Activated CD4-positive, alpha-beta T cell treated with anti-CD3 and anti-CD28 coated beads, Interleukin-2, amount 50 U/mL, for 16 hours (primary cell): ENCODE measurements at places on chromosomes 7 and 10.
A peak's percentile ranks its signal among the peaks of the same experiment; 100 is the strongest.

DNA sequence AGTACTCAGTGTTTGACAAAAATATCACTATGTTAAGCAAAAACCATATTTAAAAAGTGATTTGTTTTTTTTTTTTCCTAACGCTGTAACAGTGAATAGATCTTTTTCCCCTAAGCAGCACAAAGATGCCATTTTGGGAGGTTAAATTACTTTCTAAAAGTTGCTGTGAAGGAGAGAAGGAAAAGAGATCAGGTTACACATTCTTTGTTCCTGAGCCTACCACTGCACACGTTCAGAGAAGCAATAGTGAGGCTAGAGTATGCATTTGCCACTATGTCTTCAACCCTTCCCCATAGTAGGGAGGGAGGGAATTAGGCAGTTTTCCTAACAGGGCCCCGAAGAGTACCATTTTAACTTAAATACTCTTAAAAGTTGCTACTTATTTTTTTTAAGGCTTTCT lies 38.9 kb downstream of the BMPR1A start:
- DNase-seq = no peak

DNA sequence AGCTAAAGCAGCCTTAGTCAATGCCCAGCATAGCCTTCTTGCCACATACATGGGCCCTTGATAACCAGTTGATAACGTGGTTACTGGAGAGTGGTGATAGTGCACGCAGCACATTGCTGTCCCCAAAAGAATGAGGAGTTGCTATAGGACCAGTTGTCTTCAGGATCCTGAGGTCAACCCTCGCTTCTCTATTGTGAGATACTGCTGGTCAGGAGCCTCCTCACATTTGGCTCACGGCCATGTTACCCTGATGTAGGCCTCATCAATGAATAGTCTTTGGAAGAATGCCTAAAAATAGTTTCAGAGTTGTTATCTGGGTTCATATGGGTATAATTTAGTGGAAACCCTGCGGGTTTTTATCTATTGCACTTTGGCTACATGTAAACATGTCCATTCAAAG lies 230.7 kb downstream of the VTI1A start:
- DNase-seq = no peak

DNA sequence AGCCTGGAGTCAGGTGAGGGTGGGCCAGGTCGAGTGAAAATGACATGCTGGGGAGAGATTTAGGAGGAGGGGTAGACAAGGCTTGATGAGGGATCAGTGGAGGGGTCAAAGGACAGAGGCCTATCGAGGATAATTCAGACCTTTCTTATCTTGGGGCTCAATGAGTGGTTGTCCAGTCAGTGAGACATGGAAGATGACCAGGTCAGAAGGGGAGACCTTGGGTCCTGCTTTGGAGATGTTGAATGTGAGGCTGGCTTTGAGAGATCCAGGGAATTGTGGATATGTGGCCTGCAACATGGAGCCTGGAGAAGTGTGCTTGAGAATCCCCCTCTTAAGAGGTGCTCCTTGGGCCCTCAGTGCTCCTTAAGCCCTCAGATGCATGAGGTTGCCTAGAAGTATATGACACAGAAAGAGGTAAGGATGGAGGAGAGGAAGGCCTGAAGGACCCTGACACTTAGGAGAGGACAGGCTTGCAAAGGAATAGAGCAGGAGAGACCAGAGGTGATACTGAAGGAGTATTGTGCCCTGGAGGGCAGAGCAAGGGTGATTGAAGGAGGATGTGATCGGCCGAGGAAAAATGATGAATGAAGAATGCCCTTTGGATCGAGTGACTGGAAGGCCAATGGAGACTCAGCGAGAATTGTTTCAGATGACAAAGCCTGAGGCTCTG lies 129.8 kb upstream of the GPR26 start:
- no peak for DNase-seq

GRCh38 chr7:76260171-76260703 lies 42.2 kb upstream of the HSPB1 start:
- peak; percentile 42 for DNase-seq

GRCh38 chr7:29146888-29147609 lies 712 bp upstream of the CPVL start:
- DNase-seq = no peak

GRCh38 chr10:87640043-87640442 lies 19.6 kb upstream of the PAPSS2 start:
- no peak for DNase-seq

DNA sequence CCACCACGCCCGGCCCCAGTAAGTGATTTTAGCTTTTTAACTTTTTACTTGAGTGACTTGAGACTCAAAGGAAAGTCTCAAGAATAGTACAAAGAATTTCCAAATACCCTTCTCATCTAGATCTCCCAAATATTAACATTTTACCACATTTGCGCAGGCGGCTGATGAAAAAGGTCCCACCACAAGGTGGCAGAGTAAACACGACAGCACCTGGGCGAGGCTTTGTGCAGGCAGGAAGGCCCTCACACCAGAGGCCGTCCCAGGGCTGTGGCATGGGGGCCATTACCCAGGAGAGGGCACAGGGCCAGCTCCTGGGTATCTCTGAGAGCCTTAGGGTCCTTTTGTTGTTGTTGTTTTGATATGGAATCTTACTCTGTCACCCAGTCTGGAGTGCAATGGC lies 50.0 kb upstream of the WIPI2 start:
- DNase-seq = peak; percentile 28
